Body of pancreas (tissue), 4 donors: ENCODE measurements at places on chromosomes 13 and 19. TPM values are rescaled to one million over a fixed set of nuclear protein-coding genes. Genes with fewer than 3 reads are reported as not detected.

GRCh38 chr19:16180611-16181010 lies 4.6 kb upstream of the FAM32A start:
- DNase-seq, result no peak

GRCh38 chr19:29564574-29565005 lies 38.8 kb downstream of the VSTM2B start:
- peak; percentile 22 for DNase-seq

The DNAJC15 gene
- total RNA-seq, result 4.9 TPM

The RFPL4AL1 gene
- total RNA-seq, result not detected

The PABPC3 gene
- total RNA-seq, result not detected

The FBN3 gene
- total RNA-seq, result 0.26 TPM
